ENCODE measurements at places on chromosomes 2 and 18.

- no peak for DNase-seq
Measured at GRCh38 chr2:240463274-240463865, 27.9 kb downstream of the GPC1 start.

DNA sequence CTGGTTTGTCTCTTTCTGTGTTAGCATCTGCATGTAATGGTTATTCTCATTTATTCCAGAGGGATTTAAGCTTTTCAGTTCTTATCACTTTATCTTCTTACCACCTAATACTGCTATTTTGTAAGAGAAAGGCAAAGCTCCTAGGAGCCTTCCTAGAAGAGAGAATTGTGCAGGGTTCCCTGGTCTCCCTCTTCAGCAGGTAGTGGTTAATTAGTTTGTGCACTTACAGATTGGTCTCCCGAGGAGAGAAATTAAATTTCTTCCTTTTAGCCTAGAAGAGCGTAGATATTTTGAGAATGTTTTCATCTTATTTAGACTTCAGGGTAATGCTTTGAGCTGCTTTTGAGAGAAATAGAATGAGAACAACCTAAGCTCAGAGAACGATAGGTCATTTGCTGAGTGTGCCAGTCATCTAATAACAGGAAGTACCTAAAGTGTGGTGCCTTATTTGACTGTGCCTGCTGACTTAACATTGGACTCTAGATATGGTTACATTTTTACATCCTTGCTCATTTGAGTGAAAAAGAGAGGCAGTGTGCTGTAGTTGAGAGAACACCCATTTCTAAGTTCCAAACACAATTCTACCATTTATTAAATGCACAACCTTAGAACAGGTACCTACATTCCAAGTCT is 651.4 kb downstream of the STK39 start:
- no peak for DNase-seq

- DNase-seq, result no peak
Measured at GRCh38 chr2:65388051-65388531, 44.3 kb downstream of the SPRED2 start.

- DNase-seq, result no peak
Measured at GRCh38 chr2:98936353-98937351, 627 bp upstream of the CRACDL start.

- DNase-seq, result no peak
Measured at GRCh38 chr18:76991021-76991688, 141.4 kb downstream of the MBP start.

GRCh38 chr2:231810905-231811304 is 24.7 kb downstream of the COPS7B start:
- DNase-seq, result no peak

DNA sequence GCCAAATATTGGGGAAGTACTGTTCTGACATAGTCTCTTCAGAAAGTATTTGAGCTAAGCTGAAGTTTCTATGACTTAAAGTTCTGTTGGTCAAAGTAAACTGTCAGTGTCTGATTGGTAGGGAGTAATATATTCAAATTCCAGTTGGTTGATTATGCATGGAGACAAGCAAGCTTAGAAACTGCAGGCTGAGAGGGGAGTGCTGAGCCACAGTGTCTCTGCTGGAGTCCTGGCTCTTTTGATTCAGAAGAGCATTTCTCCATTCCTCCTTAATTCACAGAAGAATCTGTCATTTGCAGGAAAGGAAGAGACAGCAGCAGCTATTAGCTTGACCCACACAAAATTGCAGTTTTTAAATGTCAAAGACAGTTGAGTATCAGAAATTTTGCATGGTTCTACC is 201.4 kb upstream of the TMEM200C start:
- no peak for DNase-seq

- no peak for DNase-seq
Measured at GRCh38 chr2:118148133-118148532, 59.9 kb downstream of the INSIG2 start.

GRCh38 chr2:190533968-190534309 is 583 bp downstream of the NEMP2 start:
- no peak for DNase-seq

- no peak for DNase-seq
Measured at GRCh38 chr2:72276356-72276755, 128.7 kb upstream of the CYP26B1 start.

- no peak for DNase-seq
Measured at GRCh38 chr2:223542501-223542900, 59.7 kb downstream of the SCG2 start.

GRCh38 chr18:4016391-4017049 is 438.6 kb downstream of the DLGAP1 start:
- no peak for DNase-seq

DNA sequence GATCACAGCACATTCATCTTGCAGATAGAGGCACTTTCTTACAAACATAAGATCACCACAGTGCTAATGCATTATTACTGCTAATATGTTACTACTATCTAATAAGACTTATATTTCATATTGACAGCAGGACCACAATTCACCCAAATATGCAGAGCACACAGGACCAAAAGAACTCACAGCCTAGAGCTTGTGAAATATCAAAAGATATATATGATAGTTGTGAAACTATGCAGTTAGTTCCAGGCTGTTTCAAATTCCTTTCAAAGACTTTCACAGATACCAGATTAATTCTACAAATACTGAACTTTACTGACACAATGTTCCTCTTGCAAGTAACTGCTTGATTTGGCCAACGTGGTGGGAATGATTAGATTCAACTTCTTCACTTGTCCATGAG is 23.0 kb downstream of the FBXO15 start:
- no peak for DNase-seq

DNA sequence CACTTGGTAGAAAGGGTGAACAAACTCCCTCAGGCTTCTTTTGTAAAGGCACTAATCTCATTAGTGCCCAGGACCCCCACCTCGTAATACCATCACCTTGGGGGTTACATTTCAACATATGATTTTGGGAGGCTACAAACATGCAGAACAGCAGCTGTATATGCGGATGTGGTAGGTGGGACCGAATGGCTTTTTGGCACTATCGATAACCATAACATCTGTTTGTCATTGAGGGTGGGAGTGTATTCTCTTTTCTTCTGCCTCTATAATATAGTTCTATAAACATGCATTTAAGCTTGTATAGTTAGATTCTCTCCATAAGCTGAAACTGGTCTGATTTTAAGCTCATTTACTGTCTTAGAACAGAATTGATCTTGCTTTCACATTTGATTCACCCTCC is 239.1 kb upstream of the BOD1L2 start:
- no peak for DNase-seq

- DNase-seq, result no peak
Measured at GRCh38 chr18:28740575-28740974, 563.6 kb upstream of the CDH2 start.

GRCh38 chr2:53629001-53629400 is 138.6 kb upstream of the CHAC2 start:
- no peak for DNase-seq

DNA sequence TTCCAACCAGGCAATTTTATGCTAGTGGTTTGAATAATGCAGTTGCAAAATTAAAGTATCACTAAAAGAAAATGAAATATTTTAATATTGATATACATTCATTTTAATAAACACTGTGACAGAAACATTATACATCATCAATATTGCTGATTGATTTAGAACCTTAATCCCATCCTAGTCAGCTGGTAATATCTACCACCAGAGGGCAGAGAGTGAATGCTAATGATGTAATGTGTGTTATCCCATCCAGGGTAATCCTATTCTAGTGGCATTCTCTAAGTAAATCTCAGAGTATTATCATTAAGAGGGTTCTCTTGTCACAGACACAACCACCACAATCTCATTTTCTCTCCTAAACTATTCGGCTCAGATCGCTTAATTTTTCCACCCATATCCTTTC is 477.4 kb downstream of the CPS1 start:
- DNase-seq, result no peak

DNA sequence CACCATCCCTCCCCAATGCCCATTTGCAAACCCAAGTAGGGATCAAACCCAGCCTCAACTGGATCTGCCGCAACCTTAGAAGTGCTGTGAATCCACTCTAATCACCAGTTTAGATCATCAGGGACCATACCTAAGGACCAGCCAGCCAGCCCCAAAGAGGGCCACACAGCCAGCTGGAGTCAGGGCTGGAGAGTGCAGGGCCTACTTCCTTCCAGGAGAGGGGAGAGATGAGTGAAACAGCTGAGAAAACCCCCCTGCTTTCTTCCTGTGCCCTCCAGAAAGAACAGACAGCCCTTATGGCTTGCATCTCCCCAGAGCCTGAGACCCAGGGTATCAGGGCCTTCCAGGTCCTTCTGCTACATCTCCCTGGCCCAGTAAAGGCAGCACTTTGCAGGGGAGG is 25.8 kb downstream of the YPEL5 start:
- no peak for DNase-seq

Data from bone marrow (tissue), 2 donors.